ENCODE measurements at places on chromosomes 2 and 18.

DNA sequence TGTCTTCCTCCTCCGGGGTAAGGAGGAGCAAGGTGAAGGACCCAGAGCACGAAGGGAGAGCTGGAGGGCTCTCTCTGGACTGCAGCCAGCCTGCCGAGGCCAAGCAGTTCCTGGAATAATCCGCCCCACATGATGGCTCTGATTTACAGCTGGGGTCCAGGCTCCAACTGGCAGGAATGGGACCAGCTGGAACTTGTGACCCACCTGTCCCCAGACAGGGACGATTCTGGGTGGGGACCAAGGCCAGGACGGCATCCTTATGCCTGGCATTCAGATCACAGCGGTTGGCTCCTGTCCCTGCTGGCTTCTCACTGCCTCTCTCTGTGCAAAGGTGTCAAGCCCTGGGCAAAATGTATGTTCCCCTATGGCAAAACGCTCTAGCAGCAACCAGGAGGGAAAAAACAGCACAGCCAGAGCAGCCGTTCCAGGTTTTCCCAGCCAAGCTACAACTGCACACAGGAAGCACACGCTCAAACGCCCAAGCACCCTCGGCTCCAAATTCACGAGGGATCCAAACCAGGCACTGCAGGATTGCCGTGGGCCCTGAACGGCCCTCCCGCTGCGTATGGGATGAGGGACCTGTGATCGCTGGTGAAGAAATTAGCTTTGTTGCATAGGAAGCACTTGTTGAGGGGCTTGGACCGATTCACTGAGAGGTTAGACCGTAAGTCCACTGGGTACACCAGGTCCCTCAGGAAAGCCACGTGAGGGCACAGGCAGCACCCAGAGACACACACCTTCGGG, 35.8 kb downstream of the FAM178B start:
- DNase-seq, result no peak

- no peak for DNase-seq
Measured at GRCh38 chr18:8942021-8942908, 160.2 kb upstream of the NDUFV2 start.

GRCh38 chr2:66733364-66733999, 298.6 kb downstream of the MEIS1 start:
- DNase-seq, result no peak

DNA sequence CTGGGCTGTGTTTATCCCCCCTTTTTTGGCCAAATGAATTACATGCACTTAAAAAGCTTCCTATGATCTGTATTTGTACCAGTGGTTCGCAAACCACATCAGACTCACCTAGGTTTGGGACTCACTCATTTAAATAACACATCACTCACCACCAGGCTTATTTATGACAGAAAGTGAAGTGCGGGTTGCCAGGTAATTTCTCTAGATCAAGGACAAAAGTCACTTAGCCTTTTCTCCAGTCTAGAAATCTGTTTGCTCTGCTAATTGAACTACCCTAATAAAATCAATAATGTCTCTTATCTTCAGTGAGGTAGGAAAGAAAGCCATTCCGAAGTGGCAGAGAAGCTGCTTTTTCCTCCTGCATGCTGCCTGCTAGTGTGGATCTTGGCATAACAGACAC, 88.1 kb upstream of the SLC8A1 start:
- no peak for DNase-seq

GRCh38 chr2:11790228-11790627, 43.8 kb downstream of the LPIN1 start:
- DNase-seq, result no peak

DNA sequence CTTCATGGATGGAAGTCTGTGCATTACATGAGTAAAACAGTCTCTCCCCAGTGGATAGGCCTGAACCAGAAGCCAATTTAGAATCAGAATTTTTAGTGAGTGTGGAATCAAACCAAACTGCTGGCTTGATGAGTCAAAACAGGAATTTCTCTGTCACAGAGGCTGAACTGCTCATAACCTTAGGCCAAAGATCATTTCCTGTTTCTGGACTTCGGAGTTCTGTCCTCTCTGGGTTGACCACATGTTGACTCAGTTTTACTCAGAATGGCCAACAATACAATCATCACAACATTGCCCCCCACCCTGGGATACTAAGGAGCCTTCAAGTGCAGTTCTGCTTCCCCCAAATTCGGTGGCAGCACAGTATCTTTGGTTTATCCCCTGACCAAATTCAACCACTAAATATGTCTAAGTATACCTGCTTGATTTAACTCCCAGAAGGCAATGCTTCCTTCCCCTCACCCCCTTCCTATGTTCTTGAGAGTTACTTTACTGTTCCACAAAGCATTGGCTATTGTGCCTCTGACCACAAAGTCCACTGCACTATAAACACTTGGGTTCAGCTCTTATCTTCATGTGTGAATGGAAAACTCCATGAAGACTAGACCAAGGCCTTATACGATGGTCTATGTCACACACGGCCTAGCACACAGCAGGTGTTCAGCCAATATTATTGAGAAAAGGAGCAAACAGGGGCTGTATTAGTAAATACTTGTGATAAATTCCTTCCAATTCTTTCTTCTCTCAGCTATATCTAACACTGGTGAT, 67.8 kb downstream of the NXPH2 start:
- DNase-seq, result no peak

Measured in activated CD8-positive, alpha-beta T cell treated with anti-CD3 and anti-CD28 coated beads for 36 hours (primary cell).